H1 (cell line): ENCODE measurements at places on chromosomes 1 and 21. TPM values are rescaled to one million over a fixed set of nuclear protein-coding genes. Genes with fewer than 3 reads are reported as not detected.

The ROR1 gene
- total RNA-seq: 70.3 and 73.6 TPM in 2 replicates

The ZNF648 gene
- total RNA-seq: 0.20 and 0.23 TPM in 2 replicates

The FCMR gene
- total RNA-seq: not detected in 2 replicates

The FAM151A gene
- not detected in 2 replicates for total RNA-seq

The CELA3A gene
- total RNA-seq: not detected in 2 replicates

The NBPF15 gene
- 9.3 and 9.4 TPM in 2 replicates for total RNA-seq

The DPT gene
- total RNA-seq: not detected in 2 replicates

The PLPPR4 gene
- total RNA-seq: 2.2 TPM in 2 replicates

The TMEM39B gene
- 24.6 and 25.3 TPM in 2 replicates for total RNA-seq

The GJB5 gene
- total RNA-seq: 0.71 and 0.86 TPM in 2 replicates

The FMO2 gene
- total RNA-seq: not detected in 2 replicates

The TAF1A gene
- total RNA-seq: 15.9 and 16.7 TPM in 2 replicates

The RSPH1 gene
- total RNA-seq: 0.36 TPM in 1 of 2 replicates, not detected in the other

The TBX15 gene
- 0.24 and 0.42 TPM in 2 replicates for total RNA-seq

The UTS2 gene
- total RNA-seq: not detected in 2 replicates

The URB1 gene
- total RNA-seq: 28.2 and 28.9 TPM in 2 replicates

The HES3 gene
- 54.3 and 67.9 TPM in 2 replicates for total RNA-seq

The USH2A gene
- 0.04 and 0.17 TPM in 2 replicates for total RNA-seq

The GFI1 gene
- 0.17 and 0.19 TPM in 2 replicates for total RNA-seq

The CFHR4 gene
- not detected in 2 replicates for total RNA-seq

The ADAMTS4 gene
- total RNA-seq: 7.2 and 12.4 TPM in 2 replicates

The GBP7 gene
- not detected in 2 replicates for total RNA-seq

The SLAMF1 gene
- total RNA-seq: not detected in 2 replicates

The NBPF26 gene
- 4.3 and 4.7 TPM in 2 replicates for total RNA-seq

The RGS5 gene
- 96.3 and 103 TPM in 2 replicates for total RNA-seq

The SOX13 gene
- 173 and 180 TPM in 2 replicates for total RNA-seq

The DNASE2B gene
- not detected in 2 replicates for total RNA-seq

The S100A2 gene
- total RNA-seq: 2.0 TPM in 1 of 2 replicates, not detected in the other

The LRRC7 gene
- 0.06 and 0.17 TPM in 2 replicates for total RNA-seq

The C1orf87 gene
- total RNA-seq: 0.29 and 0.41 TPM in 2 replicates

The MTARC2 gene
- 6.9 and 7.2 TPM in 2 replicates for total RNA-seq

The OPRD1 gene
- 3.3 and 3.7 TPM in 2 replicates for total RNA-seq

The NBPF10 gene
- 0.36 and 0.39 TPM in 2 replicates for total RNA-seq

The AQP10 gene
- not detected in 2 replicates for total RNA-seq

The PDC gene
- not detected in 2 replicates for total RNA-seq

The ESRRG gene
- total RNA-seq: 1.4 and 1.7 TPM in 2 replicates

The FCGR3B gene
- total RNA-seq: not detected in 2 replicates
